ENCODE measurements at places on chromosomes 6 and 20.

GRCh38 chr6:45857827-45858226, 157.8 kb downstream of the CLIC5 start:
- DNase-seq = no peak

DNA sequence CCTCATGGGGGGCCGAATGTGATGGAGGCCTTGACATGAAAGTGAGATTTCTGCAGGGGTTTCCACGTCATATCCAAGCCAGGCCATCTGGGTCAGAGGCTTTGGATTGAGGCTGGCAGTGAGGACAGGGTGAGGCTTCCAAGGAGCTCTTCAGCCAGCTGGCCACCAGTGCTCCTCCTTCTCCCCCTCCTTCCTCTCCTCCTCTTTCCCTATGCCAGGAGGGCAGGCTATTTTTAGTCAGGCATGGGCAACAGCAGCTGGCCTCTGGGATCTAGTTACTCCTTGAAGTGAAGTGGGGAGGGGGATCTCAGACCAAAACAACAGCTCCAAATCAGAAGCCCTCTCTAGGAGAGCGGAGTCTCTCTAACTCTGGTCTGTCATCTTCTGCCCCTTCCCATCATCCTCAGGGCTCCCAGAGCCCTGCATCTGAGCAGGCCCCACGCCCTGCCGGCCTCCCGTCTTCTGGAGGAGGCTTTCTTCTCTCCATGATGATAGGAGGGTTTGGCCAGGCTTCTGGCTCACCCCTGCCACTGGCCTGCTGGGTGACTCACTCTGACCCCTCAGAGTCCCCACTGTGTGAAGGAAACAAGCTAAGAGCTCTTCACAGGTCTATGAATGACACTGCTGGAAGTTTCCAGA, 612 bp downstream of the TNNC2 start:
- DNase-seq = no peak

GRCh38 chr20:33337119-33337518, 54.1 kb downstream of the BPIFB1 start:
- no peak for DNase-seq

- no peak for DNase-seq
Measured at GRCh38 chr6:46490425-46491200, 636 bp downstream of the RCAN2 start.

DNA sequence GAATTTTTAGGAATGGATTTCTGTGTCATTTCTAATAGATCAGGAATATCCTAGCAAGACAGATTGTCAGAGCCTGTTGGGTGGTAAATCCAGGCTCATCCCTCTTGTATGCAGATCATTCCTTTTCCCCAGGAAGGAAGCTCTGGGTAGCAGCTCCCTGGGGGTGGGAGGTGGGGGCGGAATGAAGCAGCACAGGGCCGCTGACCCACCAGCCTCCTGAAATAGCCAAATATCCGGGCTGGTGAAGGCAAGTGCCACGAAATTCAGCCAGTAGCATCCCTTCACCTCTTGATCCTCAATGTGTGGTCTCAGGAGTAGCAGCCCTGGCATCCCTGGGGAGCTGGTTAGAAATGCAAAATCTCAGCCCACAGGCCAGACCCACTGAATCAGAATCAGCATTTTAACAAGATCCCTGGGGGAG, 256.9 kb downstream of the LRFN2 start:
- no peak for DNase-seq

- DNase-seq = no peak
Measured at GRCh38 chr20:43711098-43711654, 15.6 kb downstream of the GTSF1L start.

DNA sequence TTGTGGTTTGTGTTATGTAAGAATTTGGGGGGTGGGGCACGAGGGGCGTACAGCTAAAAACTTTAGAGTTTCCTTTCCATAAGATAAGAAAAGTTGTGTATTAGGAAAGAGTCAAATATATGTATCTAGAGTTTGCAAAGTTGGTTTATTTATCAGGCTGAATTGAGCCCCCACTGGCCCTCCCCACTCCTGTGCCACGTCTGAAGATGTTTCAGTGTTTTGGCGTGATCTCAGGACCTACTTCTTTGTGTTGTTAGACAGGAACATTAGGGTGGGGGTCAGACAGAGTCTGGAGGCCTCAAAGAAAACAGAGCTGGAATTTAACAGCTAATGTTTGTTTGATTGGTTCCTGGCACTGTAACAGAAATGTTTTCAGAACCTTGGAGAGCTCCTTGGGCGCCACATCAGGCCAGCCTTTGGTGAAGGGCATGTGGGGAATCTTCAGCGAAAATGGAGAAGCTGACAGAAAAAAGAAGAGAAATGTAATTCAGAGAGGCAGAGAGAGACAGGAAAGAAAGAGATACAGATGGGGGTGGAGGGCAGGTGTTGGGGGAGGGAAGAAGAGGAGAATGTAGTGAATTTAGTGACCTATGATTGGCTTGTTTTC, 674 bp downstream of the NRSN1 start:
- no peak for DNase-seq

DNA sequence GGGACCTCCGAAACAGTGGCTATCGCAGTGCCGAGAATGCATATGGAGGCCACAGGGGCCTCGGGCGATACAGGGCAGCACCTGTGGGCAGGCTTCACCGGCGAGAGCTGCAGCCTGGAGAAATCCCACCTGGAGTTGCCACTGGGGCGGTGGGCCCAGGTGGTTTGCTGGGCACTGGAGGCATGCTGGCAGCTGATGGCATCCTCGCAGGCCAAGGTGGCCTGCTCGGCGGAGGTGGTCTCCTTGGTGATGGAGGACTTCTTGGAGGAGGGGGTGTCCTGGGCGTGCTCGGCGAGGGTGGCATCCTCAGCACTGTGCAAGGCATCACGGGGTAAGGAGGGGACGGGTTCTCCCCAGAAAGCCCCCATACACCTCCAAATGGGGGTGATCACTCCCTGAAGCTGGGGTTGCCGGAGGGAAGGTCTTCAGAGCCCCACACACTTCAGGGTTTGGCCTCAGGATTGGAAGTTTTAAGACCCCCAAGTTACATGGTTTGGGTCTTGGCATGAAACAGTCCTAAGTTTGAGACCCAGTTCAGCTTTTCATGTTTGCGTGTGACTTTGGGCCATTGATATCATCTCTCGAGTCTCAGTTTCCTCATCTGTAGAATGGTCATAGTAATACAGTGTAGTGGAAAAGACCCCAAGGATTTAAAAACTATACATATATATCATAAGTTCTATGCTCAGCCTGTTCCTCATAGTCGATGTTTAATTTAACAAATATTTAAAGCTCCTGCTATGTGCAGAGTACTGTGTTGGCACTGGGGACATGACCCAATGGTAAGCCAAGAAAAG, 4.3 kb downstream of the BPIFB4 start:
- DNase-seq = no peak

- no peak for DNase-seq
Measured at GRCh38 chr20:63645218-63645617, 8.0 kb downstream of the STMN3 start.

All from activated CD4-positive, CD25-positive, alpha-beta regulatory T cell treated with anti-CD3 and anti-CD28 coated beads, Interleukin-2, amount 50 U/mL, for 16 hours (primary cell).